ENCODE measurements at places on chromosomes 1 and 21. TPM values are rescaled to one million over a fixed set of nuclear protein-coding genes. Genes with fewer than 3 reads are reported as not detected.

Gene SLC9C2
- total RNA-seq: not detected

Gene GJB3
- not detected for total RNA-seq

Gene ATP6V1G3
- total RNA-seq: not detected

Gene CDA
- total RNA-seq: 0.65 TPM

Gene PARS2
- 2.6 TPM for total RNA-seq

Gene OR2T33
- not detected for total RNA-seq

Gene NMNAT2
- under 0.01 TPM for total RNA-seq

Gene PAX7
- not detected for total RNA-seq

Gene REN
- total RNA-seq: not detected

Gene HNRNPCL4
- not detected for total RNA-seq

Gene NEK2
- 33.9 TPM for total RNA-seq

Gene CFHR5
- not detected for total RNA-seq

Gene DSCAM
- total RNA-seq: not detected

Gene CFHR4
- not detected for total RNA-seq

Gene XCL2
- not detected for total RNA-seq

Gene NADK
- total RNA-seq: 36.1 TPM

Gene NUDT4B
- 20.1 TPM for total RNA-seq

Gene RIMKLA
- total RNA-seq: under 0.01 TPM

Gene NT5C1A
- total RNA-seq: not detected
